ENCODE measurements at places on chromosomes 13 and 19. TPM values are rescaled to one million over a fixed set of nuclear protein-coding genes. Genes with fewer than 3 reads are reported as not detected.

GPR180 gene
- 15.5 TPM for total RNA-seq

STOML3 gene
- total RNA-seq, result not detected

PPP1R12C gene
- total RNA-seq, result 42.9 TPM

MIR17HG gene
- total RNA-seq, result 5.4 TPM

ARHGAP33 gene
- total RNA-seq, result 2.9 TPM

RXFP2 gene
- total RNA-seq, result not detected

PRTN3 gene
- not detected for total RNA-seq

ATP4B gene
- total RNA-seq, result not detected

TMEM59L gene
- 0.96 TPM for total RNA-seq

MAN2B1 gene
- total RNA-seq, result 32.4 TPM

IFNL1 gene
- not detected for total RNA-seq

TEX29 gene
- total RNA-seq, result not detected

FXYD1 gene
- 1.4 TPM for total RNA-seq

KCNC3 gene
- 0.28 TPM for total RNA-seq

MUC16 gene
- total RNA-seq, result not detected

All from regular cardiac myocyte (primary cell).